ENCODE measurements at places on chromosomes 2 and 18. TPM values are rescaled to one million over a fixed set of nuclear protein-coding genes. Genes with fewer than 3 reads are reported as not detected.
A peak's percentile ranks its signal among the peaks of the same experiment; 100 is the strongest.

Gene SPATS2L
- 1.7 TPM for total RNA-seq

GRCh38 chr2:128773641-128774319 is 455.1 kb upstream of the HS6ST1 start:
- H3K4me3 ChIP-seq: no peak overlapping the region
- no peak for DNase-seq
- H3K36me3 ChIP-seq: no peaks in the 10 kb centered on the region
- peaks cover 13% of the 10 kb centered on the region for H3K27me3 ChIP-seq

DNA sequence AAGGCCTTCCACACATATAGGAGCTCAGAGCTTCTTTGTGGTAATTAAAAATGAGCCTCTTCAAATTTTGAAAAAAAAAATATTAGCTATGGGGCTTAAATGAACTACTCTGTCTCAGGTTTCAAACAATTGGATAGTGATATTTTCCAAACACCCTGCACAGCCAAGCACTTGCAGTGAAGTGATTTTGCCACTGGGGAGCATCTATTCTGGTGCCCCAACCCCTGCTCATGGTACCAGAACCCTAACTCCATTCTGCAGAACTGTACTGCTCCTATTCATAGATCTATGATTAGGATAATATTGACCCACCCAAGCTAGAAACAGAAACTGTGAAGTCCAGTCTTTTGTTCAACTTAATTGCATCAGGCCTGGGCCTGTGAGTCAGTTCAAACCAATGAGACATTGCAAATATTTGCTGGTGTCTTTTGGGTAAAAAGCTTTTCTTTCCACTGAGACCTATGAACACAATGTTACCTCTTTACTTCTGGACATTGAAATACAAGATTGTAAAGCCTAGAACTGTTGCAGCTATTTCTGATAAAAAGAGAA is 324.0 kb downstream of the GALNT13 start:
- H3K36me3 ChIP-seq: no peaks in the 10 kb centered on the region
- H3K4me1 ChIP-seq: no peaks in the 10 kb centered on the region
- H3K27ac ChIP-seq: no peak overlapping the region
- H3K27me3 ChIP-seq: no peaks in the 10 kb centered on the region

DNA sequence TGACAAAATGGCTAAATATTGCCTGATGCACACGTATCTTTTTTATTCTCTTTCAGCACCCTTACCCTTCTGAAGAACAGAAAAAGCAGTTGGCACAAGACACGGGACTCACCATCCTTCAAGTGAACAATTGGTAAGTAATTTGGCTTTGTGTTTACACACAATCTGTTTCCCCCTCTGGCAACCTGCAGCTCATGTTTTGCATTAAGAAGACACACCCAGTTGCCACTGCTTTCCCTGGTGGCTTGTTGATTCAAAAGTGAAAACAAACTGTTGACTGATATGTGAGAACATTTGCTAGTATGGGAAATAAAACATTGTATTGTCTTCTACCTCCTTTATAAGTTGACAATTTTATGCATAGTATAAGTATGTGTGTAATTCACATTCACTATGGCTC is 113.0 kb downstream of the MEIS1 start:
- H3K27ac ChIP-seq: no peak overlapping the region
- H3K27me3 ChIP-seq: peaks cover 4% of the 10 kb centered on the region
- no peak for DNase-seq
- no peaks in the 10 kb centered on the region for H3K36me3 ChIP-seq
- H3K4me3 ChIP-seq: no peak overlapping the region
- no peaks in the 10 kb centered on the region for H3K4me1 ChIP-seq

- H3K27ac ChIP-seq: no peak overlapping the region
- H3K4me1 ChIP-seq: no peaks in the 10 kb centered on the region
- no peak for DNase-seq
- H3K27me3 ChIP-seq: no peaks in the 10 kb centered on the region
- no peak overlapping the region for H3K4me3 ChIP-seq
These were observed 123.3 kb upstream of the DCC start for GRCh38 chr18:52216666-52217065.

DNA sequence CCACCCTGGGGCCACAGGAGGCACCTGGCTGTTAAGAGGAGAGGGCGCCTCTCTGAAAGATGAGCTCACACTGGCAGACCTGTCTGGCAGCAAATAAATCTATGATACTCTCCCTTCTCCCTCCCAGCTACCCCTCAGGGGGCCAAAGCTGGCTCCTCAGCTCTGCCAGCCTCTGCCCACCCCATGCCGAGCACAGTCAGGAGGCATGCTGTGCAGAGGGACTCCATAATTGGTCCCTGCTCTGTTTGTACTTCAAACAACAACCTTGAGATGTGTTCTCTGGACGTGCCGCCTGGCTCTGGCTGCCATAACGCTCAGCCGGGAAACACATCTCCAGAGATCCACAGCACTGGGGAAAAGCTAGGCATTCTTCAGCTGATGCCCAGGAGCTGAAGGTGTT is 126.7 kb downstream of the GALNT14 start:
- H3K36me3 ChIP-seq: no peaks in the 10 kb centered on the region
- H3K27ac ChIP-seq: no peak overlapping the region
- no peaks in the 10 kb centered on the region for H3K4me1 ChIP-seq
- DNase-seq: no peak
- H3K4me3 ChIP-seq: no peak overlapping the region

DNA sequence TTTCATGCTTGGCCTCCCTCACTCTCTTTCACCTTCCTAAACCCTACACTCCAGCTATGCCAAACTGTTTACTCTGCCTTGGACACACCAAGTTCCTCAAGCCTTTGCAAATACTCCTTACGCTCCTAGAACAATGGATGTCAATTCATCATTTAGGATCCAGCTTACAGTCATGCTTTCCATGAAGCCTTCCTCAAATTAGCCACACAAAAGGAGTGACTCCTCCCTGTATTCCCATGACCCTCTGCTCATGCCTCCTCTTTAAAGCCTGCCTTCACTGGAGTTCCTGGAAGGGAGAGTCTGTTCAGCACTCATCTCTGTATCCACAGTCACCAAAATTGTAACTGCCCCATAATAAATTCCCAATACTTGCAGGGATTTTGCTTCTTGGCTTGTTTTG is 721 bp upstream of the EHD3 start:
- peak overlapping the region; percentile 82 for H3K4me3 ChIP-seq
- peak overlapping the region; percentile 20 for H3K27ac ChIP-seq
- peaks cover 38% of the 10 kb centered on the region for H3K4me1 ChIP-seq
- no peaks in the 10 kb centered on the region for H3K36me3 ChIP-seq
- peaks cover 4% of the 10 kb centered on the region for H3K27me3 ChIP-seq
- DNase-seq: no peak

DNA sequence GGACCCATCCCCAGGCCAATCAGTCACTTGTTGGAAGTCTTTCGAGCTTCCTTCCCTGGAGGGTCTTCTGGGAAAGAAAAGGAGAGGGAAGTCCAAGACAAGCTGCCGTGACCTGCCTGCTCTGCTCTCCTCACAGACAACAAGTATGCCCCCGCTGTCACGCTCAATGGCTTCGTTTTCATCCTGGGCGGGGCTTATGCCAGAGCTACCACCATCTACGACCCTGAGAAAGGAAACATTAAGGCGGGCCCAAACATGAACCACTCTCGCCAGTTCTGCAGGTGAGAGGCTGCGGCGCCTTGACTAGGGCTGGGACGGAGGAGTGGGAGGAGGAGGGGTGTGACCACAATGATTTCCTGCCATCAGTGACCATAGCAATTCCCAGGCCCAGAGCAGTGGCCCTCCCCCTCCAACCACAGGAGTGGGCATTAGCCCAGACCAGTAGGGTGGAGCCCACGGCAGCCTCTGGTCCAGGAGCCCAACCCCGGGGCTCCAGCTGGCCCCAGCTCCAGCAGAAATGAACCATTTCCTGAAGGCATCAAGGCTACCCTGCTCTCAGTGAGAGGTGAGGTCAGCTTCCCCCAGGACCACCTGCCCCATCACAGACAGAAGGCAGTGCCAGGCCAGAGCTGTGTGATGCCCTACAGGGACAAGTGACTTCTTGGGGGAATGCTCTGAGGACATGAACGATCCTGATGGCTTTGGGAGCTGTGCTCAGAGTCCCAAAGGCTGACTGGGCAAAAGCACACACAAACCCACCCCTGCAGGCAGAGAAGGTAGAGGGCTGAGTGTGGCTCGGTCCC is 223.1 kb downstream of the ATAD2B start:
- no peak for DNase-seq
- peaks cover 35% of the 10 kb centered on the region for H3K36me3 ChIP-seq
- H3K4me1 ChIP-seq: no peaks in the 10 kb centered on the region
- H3K27ac ChIP-seq: no peak overlapping the region
- no peaks in the 10 kb centered on the region for H3K27me3 ChIP-seq

DNA sequence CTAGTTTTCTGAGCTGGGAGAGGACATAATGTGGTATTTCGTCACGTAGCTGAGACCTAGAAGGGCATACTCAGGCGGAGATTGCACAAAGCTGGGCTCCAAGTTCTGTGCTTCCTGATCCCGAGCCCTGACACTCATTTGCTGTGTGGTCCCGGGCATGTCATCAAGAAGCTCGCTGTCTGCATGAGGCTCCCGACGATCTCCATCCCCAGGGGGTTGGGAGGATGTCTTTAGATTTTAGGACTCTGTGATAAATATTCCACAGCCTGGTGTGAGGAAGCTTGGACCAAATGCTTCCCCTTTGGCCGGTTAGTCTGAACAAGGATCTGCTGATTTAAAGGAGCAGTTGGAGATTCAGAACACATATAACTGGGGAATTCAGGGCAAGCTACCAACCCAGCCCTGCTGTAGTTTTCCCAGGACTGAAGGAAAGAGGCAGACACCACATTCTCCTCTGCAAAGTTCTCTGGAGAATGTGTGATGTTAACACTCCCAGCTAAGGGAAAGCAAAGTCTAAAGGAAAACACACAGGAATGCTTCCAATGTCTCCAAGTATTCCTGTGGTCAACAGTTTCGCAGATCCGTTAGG is 2.3 kb downstream of the KCNE4 start:
- DNase-seq: no peak
- H3K4me1 ChIP-seq: no peaks in the 10 kb centered on the region
- H3K27ac ChIP-seq: no peak overlapping the region
- H3K4me3 ChIP-seq: no peak overlapping the region
- no peaks in the 10 kb centered on the region for H3K36me3 ChIP-seq

GRCh38 chr2:227025510-227025909 is 138.5 kb downstream of the COL4A4 start:
- no peak overlapping the region for H3K4me3 ChIP-seq
- H3K27ac ChIP-seq: no peak overlapping the region
- no peak for DNase-seq
- H3K27me3 ChIP-seq: peaks cover 10% of the 10 kb centered on the region

All from naive thymus-derived CD8-positive, alpha-beta T cell (primary cell).